ENCODE measurements at places on chromosomes 12 and 14. TPM values are rescaled to one million over a fixed set of nuclear protein-coding genes. Genes with fewer than 3 reads are reported as not detected.

Gene RILPL2
- 3.6 TPM for total RNA-seq

- peak; percentile 87 for DNase-seq
Measured at GRCh38 chr12:38906482-38907200, 1.2 kb upstream of the CPNE8 start.

Gene PYGL
- 75.6 TPM for total RNA-seq

- DNase-seq = no peak
Measured at GRCh38 chr14:73503648-73504047, 12.9 kb downstream of the RIOX1 start.

Gene PTPN11
- total RNA-seq = 91.2 TPM

Gene B4GALNT3
- total RNA-seq = 8.0 TPM

Gene ACSS3
- total RNA-seq = 9.4 TPM

Gene SERPINA12
- total RNA-seq = not detected
